ENCODE measurements at places on chromosomes 11 and 22.

GRCh38 chr11:109037856-109038780, 373.2 kb downstream of the DDX10 start:
- no peak for DNase-seq

DNA sequence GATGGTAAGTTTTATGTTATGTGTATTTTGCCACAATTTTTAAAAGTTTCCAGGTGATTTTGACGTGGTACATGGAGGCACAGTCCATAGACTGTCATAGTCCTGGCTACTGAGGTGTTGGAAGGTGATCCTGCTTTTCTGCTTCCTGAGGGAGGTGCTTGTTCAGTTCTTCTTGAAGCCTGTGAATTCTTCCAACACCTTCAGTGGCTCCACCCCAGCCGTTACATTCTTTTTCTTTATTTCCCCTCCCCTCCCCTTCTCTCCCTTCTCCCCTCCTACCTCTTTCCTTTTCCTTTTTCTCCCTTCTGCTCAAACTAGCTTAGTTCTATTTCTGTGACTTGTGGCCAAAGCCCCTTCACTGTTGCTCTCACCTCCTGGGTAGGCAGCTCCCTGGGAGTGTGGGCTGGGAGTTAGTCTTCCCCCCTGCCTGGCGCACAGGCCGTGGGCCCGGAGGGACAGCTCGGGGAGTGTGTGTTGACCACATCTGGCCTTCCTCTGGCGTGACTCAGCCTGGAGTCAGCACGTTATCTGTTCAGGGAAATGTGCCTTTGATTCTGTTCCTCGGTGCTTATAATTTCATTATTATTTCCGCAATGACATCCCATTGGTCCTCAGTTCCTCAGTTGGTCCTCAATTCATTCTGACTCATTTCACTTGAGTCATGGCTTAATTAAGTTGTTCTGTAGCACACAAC, 566.2 kb downstream of the TBC1D22A start:
- DNase-seq: no peak

GRCh38 chr11:10778217-10778970, 27.3 kb downstream of the CTR9 start:
- no peak for DNase-seq

GRCh38 chr11:95218149-95218548, 12.9 kb downstream of the SESN3 start:
- DNase-seq: no peak

- no peak for DNase-seq
These were observed 1.6 kb downstream of the MAML2 start for GRCh38 chr11:96341211-96342013.

DNA sequence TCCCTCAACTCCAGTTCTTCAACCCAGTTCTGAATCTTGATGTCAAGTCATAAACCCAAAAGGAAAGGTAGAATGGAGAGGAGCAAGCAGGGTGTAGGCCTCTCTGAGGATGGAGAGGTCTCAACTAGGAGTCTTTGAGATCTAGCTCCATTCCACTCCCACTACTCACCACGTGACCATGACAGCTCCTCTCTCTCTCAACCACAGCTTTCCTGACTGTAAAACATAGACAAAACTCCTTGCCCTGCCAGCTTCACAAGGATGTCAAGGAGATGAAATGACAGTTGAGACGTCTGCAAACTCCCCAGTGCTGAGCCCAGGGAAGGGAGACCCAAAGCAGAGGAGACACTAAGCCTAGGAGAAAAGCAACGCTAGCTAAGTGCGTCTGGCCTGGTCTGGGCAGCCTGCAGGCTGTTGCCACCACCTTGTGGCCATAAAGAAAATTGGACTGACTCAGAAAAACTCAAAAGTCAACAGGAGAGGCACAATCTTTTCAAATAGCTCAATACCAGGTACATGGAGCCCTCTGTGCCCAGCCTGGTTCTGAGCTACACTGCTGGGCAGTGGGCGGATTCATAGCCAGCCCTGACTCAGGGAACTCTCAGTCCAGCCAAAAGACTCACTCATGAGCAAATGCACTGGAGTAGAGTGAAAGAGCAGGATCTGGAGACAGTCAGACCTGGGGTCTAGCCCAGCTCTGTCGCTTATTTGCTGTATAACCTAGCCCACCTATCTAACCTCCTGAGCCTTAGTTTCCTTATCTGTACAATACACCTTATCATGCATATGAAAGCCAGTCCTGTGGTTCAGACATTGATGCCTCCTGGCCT, 3.4 kb downstream of the CLPB start:
- peak; percentile 54 for DNase-seq

- peak; percentile 85 for DNase-seq
These were observed 728 bp downstream of the FANCF start for GRCh38 chr11:22624742-22625447.

- no peak for DNase-seq
These were observed 4.1 kb upstream of the ASCC2 start for GRCh38 chr22:29842172-29842571.

GRCh38 chr11:117839936-117840813, 15.6 kb upstream of the FXYD2 start:
- no peak for DNase-seq

DNA sequence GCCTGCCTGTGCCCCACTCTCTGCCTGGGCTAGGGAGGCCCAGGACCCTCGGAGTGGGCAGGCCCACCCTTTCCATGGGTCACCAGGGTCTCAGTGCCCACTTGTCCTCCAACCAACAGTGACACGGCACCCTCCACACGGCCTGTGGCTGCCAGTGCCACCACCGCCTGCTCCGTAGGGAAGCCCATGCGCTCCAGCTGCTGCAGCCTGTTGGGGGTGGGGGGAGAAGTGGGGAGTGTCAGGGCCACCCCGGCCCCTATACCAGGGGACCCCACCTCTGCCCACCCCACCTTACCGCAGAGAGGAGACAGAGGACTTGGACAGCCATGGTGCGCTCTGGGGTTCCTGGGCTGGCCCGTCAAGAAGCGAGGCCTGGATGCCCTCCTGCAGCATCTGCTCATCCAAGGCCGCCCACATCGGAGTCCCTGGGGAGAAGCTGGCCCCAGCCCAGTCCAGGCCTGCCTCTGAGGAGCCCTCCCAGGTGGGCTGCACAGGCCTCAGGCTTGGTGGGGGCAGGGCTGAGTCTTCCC, 7.7 kb downstream of the RHBDD3 start:
- no peak for DNase-seq

GRCh38 chr11:71947498-71947897, 18.7 kb downstream of the RNF121 start:
- DNase-seq: no peak

DNA sequence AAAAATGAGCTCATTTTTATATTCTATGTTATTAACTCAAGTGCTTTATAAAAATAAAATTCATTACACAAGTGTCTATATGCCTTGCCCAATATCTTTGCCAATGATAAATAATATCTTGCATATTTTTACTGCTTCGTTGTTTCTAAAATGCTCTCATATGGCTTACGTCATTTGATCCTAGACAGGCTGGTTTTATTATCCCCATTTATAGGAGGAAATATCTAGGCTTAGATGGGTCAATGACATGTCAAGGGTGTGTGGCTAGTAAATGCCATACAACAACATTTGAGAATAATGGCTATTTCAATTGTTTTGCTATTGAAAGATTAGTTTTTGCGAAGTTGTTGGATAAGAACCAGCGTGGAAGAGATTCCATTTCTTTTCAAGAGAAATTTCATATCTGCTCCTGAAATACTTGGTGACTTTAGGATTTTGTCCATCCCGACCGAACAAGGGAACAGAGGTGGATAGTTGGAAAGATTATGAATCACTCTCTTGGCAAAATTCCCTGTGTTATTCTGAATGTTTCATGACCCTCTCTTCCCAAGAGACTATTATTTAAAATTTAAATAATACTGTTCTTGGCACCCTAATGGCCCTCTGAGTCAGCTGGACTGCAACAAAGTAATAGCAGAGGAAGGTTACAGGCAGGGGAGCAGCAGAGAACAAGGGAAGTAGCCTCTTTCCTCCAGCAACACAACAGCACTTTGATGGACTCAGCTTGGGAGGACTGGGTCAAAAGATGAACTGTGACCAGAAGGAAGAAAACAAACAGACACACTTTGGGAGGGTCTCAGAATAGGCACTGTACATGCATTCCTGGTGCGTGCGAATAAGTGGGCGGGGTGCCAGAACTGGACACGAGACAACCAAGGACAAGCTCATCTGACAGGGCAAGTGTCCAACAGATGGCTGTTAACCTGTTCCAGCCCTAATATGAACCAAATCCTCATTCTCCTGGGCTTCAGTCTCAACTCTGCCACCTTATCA, 94.5 kb downstream of the ME3 start:
- no peak for DNase-seq

GRCh38 chr22:31244046-31244942, 32.2 kb downstream of the LIMK2 start:
- DNase-seq: no peak

DNA sequence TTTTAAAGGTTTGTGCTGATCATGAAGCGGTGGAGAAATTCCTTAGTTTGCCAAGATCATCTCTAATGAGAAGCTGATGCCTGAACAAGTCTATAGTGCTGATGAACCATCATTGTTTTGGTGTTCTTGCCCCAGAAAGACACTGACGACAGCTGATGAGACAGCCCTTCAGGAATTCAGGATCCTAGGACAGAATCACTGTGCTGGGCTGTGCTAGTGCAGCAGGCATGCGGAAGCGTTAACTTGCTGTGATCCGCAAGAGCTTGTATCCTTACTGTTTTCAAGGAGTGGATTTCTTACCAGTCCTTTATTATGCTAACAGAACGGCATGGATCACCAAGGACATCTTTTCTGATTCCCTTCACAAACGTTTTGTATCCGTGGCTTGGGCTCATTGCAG, 104.1 kb downstream of the TBC1D22A start:
- no peak for DNase-seq

DNA sequence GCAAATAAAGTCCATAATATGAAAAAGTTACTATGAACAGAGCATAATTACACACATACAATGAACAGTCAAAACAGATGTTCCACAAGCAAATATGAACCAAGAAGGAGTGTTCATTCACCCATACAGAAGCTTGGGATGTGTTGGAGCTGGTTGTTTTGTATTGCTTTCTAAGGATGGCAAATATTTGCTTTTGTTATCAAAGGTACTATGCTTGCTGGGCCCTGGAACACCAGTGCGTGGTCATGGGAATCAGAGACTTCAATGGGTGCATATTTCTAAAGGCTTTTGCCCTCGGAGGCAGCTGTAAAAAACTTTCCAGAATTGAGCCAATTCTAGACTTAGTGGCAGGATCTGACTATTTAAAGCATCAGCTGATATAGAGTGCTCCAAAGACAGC, 85.1 kb downstream of the BARX2 start:
- DNase-seq: peak; percentile 81

- no peak for DNase-seq
These were observed 20.6 kb downstream of the PDE2A start for GRCh38 chr11:72653649-72654048.

GRCh38 chr11:7291100-7291829, 39.6 kb downstream of the SYT9 start:
- no peak for DNase-seq

- DNase-seq: peak; percentile 81
These were observed 14.4 kb downstream of the DCDC1 start for GRCh38 chr11:31355131-31355530.

- DNase-seq: no peak
These were observed 122.1 kb upstream of the TTC12 start for GRCh38 chr11:113192121-113192925.

DNA sequence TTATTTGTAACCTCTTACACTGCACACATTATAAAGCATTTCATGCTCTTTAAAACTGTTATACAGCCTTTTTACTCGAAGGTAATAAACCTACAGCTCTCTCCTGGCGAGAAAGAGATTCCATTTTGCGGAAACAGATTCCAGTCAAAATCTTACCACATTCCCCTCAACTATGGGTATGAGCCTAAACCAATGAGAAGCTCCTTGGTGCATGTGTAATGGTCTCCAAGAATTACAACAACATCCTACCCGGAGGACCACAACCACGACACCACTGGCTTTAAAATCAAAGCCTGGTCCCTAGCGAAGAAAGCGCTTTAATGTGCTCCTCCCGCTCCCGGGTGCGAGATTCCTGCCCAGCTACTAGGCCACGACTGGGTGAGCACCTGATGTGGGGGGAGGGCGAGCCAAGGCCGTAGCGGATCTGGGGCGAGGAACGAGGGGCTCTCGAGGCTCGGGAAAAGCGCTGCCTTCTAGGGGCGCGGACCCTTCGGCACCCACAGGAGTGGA, 821 bp downstream of the CELF1 start:
- peak; percentile 39 for DNase-seq

GRCh38 chr11:19524171-19524671, 188.4 kb upstream of the NAV2 start:
- DNase-seq: no peak

- DNase-seq: no peak
These were observed 750 bp upstream of the NAT10 start for GRCh38 chr11:34104680-34105078.

GRCh38 chr22:27412866-27413445, 388.6 kb downstream of the MN1 start:
- no peak for DNase-seq

GRCh38 chr11:75337195-75337654, 14.2 kb downstream of the ARRB1 start:
- no peak for DNase-seq

DNA sequence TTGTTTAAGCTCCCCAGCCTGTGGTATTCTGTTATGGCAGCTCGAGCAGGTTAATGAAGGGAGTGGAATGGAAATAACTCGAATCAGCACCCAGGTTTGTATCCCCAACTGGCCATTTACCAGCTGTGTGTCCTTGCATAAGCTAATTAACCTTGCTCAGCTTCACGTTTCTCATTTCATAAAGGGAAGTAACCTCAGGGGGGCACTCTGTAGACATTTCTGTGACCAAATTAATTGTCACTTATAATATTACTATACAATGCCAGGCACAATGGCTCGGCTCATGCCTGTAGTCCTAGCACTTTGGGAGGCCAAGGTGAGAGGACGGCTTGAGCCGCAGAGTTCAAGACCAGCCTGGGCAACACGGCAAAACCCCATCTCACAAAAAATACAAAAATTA, 13.8 kb downstream of the ADA2 start:
- DNase-seq: peak; percentile 35

DNA sequence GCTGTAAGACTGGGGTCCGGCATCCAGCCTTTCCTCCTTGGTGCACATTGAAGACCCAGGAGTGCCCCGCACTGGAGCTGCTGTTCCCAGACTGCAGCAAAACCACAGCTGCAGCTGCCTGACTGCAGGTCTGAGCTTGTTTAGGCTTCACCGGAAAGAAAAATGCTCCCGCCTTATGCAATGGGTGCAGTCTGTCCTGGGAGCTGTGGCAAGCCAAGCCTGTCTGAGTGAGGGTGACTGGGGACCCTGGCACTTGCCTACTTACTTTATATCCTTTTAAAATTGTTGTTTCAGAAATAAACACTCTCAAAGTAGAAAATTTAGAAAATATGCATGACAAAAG, 23.3 kb upstream of the CD44 start:
- DNase-seq: peak; percentile 30
